ENCODE measurements at places on chromosomes 4 and X.

- DNase-seq = no peak
These were observed 257.4 kb downstream of the CFAP299 start for GRCh38 chr4:80592950-80593349.

- no peak for DNase-seq
These were observed 8.4 kb downstream of the APOOL start for GRCh38 chrX:85012098-85012497.

GRCh38 chr4:131459430-131460101, 1689.5 kb upstream of the PCDH10 start:
- DNase-seq = no peak

DNA sequence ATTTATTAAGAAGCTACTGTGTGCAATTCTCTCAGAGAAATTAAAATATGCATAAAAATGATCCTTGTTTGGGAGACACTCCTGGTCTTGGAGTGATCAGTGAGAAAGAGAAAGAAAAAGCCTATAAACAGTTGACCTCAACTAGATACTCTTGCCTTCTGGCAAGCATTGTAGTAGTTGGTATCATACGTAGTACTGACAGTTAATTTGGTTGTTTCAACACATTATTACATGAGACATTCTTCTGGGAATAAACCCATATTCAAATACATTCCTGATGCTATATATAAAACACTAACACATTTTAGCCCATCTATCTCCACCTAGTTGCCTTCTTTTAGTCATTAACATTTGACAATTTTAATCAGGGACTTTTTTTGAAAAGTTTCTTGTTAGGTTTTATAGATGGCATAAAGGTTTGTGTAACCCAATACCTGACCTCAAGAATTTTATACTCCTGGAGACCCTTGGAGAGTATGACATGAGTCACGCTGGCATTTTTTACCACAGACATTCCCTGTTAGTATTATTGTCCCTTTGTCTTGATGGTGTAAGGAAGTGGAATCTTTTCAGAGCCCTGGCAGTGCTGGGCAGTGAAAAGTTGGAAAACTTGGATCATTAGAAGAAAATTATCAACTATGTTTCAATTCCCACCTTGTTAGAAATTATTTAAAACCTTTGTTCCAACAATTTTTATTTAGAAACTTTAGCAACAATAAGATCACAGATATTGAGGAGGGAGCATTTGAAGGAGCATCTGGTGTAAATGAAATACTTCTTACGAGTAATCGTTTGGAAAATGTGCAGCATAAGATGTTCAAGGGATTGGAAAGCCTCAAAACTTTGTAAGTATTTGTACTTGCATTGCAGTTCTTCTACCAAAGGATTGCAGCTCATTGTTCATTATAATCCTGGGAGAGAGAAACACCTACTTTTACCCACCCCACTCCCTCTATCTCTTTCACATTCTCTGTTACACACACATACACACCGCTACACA, 167.1 kb upstream of the PACRGL start:
- no peak for DNase-seq

GRCh38 chrX:119885554-119886428, 9.9 kb upstream of the AKAP14 start:
- no peak for DNase-seq
